Psoas muscle (tissue), 8 donors: ENCODE measurements at places on chromosomes 1 and 21. TPM values are rescaled to one million over a fixed set of nuclear protein-coding genes. Genes with fewer than 3 reads are reported as not detected.

GRCh38 chr1:151009206-151009587 lies 948 bp downstream of the PRUNE1 start:
- DNase-seq, result no peak
- H3K36me3 ChIP-seq, result no peaks in the 10 kb centered on the region
- no peaks in the 10 kb centered on the region for H3K27me3 ChIP-seq
- H3K4me1 ChIP-seq, result peaks cover 43% of the 10 kb centered on the region

- no peak for DNase-seq
- H3K4me3 ChIP-seq, result no peak overlapping the region
- no peaks in the 10 kb centered on the region for H3K4me1 ChIP-seq
- peaks cover 51% of the 10 kb centered on the region for H3K27me3 ChIP-seq
- H3K36me3 ChIP-seq, result no peaks in the 10 kb centered on the region
Observed at GRCh38 chr1:156697481-156697880, 7.9 kb downstream of the CRABP2 start.

Gene STYXL2
- total RNA-seq, result 138 TPM

DNA sequence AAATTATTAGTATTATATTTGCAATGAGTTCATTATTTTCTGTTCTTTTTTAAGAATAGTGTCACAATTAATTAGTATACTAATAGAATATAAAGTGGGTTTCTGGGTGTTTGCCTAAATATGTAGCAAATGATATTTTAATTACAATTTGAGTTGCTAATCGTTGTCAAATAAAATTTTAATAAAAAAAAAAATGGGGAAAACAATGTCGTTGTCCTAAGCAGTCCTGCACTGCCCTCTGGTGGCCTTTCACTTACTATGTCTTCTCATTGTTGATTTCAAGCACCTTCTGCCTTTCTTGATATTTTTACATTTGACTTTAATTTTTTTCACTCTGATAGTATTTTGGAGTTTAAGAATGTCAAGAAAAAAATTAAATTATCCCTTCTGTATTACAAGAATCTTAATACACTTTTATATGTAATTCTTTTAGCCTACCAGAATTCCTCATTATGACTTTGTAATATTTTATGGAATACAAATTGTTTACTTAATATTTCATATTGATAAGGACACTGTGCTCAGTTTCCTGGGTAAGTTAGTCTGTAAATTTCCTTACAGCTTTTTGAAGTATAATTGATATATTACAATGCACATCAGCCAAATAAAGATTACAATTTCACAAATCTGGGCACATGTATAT lies 104.5 kb upstream of the FMN2 start:
- no peak overlapping the region for H3K27ac ChIP-seq
- no peaks in the 10 kb centered on the region for H3K4me1 ChIP-seq
- H3K27me3 ChIP-seq, result no peaks in the 10 kb centered on the region
- no peaks in the 10 kb centered on the region for H3K36me3 ChIP-seq
